ENCODE measurements at places on chromosomes 5 and 9.

- no peak for DNase-seq
Measured at GRCh38 chr5:2369178-2369577, 382.3 kb downstream of the IRX2 start.

DNA sequence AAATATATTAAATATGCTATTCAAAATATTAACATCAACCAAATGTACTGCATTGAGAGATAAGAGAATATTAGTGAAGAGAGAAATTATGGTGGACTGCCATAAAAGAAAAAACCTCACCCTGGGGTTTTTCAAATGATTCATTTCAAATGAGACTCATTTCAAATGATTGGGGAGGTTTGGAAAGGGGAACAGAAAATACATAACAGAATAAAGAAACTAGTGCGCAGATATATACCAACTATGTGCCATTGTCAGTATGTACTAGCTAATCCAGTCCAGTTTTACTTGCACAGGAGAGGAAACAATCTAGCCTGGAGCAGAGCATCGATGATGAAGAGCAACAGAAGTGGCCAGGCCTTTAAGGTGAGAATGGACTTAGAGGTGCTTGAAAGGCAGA is 651.6 kb upstream of the RORB start:
- DNase-seq = no peak

DNA sequence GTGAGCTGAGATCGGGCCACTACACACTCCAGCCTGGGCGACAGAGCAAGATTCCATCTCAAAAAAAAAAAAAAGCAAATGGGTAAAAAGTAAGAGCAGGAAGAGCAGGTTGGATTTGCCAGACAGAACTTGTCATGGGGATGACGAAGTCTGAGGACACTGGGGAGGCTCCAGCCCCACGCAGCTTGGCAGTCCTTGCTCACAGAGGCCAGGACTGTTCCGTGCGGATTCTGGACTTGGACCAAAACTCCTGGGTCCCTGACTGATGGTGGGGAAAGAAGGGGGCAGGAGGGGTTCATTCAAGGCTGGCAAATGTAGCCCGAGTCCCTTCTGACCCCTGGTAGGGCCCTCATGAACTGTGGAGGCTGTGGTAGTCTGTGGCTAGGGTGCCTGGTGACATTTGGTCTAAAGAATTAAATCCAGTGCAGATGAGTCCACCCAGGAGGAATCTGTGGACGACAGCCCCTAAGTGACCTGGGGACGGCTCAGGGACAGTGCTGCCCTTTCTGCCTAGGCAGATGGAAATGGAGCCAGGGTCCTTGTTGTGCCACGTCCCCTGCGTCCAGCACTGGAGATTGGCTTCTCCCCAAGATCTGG is 3.1 kb downstream of the FGD3 start:
- no peak for DNase-seq

DNA sequence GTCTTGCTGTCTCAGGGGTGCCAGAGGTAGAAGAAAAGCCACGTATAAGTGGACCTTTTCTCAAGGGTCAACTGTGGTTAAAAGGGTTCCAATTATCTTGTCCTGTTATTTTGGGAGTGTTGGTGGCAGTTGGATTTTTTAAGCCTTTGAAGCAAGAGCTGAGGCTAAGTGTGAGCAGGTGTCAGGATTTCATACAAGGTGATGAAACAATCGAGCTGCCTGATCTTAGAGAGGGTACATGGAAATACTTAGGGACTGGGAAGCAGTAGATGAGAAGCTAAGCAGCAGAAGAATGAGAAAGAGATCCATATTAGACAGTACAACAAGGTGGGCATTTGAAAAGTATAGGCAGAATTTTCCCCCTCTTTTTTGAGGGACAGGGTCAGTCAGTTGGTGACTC is 23.6 kb downstream of the FOCAD start:
- DNase-seq = no peak

- no peak for DNase-seq
Measured at GRCh38 chr9:95901506-95901905, 26.0 kb downstream of the ERCC6L2 start.

DNA sequence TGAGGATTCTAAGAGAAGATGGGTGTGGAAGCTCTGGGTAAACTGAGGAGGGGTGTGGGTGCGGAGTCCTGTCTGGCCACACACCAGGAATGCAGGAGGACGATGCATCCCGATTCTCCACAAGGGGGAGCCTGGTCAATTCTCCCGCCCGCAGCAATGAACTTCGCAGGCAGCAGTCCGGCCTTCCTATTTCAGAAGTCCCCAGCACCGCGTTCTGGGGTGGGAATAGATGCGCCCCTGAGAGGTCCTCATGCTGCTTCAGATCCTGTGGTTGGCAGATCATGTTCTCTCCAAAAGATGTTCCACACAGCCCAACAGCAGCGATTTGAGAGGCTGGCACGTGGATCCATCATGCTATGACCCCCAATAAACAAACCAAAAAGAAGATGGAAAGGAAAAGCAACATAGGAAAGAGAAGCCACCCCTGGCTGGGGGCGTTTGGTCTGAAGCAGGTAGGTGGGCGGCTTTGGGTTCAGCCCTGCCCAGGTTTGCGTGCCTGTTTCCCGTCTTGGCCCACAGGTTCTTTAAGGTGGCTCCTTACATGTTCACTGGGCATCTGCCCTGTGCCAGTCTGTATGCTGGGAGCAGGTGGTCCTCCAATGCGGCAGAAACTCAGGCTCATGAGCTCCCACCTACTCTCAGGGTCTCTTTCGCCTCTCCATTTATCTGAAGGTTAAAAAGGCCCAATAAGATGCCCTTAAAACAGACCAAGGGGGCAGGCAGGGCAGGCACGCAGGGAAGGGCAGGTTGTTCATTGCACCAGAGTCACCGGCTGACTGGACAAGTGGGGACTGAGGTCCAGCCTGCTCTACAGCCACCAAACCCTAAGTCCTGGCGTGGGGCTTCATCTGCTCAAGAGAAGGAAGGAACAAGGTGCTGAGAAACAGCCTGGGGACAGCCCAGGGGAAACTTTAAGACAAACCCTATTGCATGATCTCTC is 171.6 kb downstream of the PAX5 start:
- DNase-seq = no peak

GRCh38 chr9:83512621-83513020 is 25.6 kb downstream of the FRMD3 start:
- DNase-seq = no peak

GRCh38 chr5:2876183-2876582 is 124.7 kb upstream of the IRX2 start:
- DNase-seq = no peak
